ENCODE measurements at places on chromosomes 7 and 10.

GRCh38 chr7:129144834-129145668, 544 bp downstream of the TSPAN33 start:
- DNase-seq, result no peak

DNA sequence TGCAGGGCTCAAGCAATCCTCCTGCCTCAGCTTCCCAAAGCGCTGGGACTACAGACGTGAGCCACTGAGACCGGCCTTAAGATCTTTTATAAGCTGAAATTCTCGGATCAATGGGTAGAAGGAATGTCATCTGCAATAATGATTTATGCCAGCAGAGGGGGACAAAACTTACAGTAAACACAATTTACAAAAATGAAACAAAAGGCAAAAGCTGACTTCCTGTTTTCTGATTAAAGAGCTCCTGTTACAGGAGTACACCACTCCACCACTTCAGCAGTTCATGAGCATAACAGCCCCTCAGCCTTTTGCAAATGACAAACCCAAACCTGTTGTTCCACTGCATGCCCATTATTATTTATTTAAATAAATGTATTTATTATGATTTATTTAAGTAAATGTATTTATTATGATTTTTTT, 88.5 kb upstream of the ATP6V0A4 start:
- DNase-seq, result peak; percentile 32

DNA sequence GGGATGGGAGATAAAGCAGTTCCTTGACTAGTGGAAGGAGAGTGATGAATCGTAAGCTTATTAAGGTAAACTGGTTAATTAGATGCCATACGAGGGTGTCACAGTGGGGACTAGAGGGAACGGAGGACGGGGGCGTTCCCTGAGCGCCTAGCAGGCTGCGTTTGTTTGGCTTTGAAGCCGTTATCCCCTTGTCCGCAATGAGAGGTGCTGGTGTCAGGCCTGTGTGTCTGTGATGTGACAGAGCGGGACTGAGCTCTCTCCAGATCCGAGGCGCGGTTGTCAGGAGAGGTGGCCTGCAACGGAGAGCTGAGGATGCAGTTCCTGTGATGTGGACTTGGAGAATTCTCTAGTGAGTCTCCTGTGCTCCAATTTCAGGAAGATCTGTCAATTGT, 60.0 kb upstream of the PRPS1L1 start:
- DNase-seq, result no peak

DNA sequence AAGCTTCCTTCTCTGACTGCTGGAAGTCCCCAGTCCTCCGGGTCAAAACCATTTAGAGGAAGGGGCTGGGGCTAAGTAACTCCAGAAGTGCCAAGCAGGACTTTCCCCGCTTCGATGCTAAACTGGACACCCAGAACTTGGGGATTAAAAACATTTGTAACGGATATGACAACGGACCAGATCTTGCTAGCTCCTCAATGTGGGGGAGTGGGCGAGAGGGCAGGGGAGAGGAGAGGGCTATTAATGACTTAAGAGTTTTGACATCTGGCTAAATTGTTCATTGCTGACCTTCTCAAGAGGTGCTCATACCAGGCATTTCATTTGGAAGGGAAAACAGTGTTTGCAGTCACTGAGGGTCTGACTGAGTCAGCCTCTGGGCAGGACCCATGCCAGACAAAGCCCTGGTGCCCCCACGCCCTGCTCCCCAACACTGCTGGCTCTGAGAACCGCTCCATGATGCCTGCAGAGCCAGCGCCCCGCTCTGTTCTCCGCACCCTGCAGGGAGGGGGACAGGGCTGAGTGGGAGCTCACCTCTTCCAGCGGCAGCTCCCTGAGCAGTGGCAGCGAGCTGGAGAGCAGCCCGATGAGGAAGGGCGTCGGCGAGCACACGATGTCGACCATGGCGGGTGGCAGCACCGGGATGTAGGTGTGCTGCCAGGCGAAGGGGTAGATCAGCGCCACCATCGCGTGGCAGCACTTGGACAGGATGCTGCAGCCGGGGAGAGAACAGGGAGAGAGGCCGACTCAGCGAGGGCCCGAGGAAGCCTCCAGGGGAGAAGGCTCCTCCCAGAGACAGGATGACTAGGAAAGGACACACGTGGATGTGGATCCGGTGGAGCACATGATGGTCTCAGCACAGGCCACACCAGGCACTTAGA, 47.7 kb upstream of the MKRN1 start:
- DNase-seq, result no peak

GRCh38 chr10:102941401-102941800, 23.3 kb downstream of the CNNM2 start:
- DNase-seq, result no peak

DNA sequence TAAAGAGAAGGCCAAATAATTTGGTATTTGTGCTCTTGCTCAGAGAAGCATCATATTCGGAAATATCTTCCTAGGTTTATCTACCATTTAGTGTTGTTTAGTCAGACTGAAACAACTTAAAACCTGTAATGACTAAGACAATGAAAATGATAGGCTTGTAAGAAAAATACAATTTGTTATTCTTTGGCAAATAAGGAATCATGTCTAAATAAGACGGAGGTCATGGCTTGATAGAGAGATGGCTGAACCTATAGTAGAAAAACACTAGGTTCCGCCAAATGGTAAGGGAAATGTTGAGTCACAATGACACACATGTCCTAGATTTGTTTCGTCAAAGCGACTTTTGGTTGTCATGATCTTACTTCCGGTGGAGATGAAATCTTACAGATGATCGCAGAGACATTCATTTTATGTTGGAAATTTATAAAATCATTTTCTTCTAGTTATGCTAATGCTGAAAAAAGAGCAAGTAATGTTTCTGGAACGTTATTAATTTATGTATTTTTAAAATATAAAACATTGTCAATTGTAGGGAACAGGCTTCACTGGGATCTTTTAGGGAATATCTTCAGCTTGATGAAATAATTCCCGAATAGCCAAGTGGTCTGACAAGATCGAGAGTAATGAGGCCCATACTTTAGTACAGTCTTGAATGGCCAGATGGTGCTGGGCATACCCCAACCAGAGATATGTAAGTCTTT, 1.0 kb downstream of the SRGN start:
- DNase-seq, result no peak

GRCh38 chr7:36071605-36072004, 81.4 kb upstream of the EEPD1 start:
- no peak for DNase-seq

DNA sequence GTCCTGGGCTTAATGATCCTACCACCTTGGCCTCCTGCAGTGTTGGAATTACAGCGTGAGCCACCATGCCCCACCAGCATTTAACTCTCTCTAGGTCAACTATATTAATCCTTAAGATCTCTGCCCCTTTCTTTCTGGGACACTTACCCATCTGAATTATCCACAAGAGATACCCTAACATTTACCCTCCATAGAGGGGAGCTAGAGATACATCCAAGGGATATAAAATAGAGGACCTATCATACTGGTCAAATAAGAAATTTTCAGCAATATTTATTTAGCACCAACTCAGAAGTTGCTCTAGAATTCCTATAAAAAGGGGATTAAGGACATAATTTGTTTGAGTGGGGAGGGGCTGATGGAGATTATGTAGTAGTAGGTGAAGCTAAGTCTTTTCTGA, 96.5 kb downstream of the OTUD1 start:
- DNase-seq, result no peak

- no peak for DNase-seq
Observed at GRCh38 chr7:68133045-68133444, 1136.4 kb downstream of the TYW1 start.

DNA sequence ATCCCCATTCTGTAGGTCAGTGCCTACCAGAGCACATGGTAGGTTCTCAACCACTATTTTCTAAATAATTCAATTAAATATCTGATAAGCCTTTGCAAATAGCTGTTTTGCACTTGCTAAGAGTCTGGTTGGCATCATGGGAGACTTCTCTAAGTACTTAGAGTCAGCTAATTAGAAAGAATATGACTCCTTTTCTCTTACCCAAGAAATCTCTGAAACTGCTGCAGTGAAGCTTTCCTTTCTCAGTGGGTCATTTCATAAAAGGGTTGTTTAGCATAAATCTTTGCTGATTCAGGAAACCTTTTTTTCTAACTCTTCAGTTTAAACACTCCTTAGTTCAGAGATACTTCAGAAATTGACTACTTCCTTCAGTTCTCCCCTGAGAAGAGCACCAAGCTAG, 438.9 kb downstream of the ADRA2A start:
- no peak for DNase-seq

DNA sequence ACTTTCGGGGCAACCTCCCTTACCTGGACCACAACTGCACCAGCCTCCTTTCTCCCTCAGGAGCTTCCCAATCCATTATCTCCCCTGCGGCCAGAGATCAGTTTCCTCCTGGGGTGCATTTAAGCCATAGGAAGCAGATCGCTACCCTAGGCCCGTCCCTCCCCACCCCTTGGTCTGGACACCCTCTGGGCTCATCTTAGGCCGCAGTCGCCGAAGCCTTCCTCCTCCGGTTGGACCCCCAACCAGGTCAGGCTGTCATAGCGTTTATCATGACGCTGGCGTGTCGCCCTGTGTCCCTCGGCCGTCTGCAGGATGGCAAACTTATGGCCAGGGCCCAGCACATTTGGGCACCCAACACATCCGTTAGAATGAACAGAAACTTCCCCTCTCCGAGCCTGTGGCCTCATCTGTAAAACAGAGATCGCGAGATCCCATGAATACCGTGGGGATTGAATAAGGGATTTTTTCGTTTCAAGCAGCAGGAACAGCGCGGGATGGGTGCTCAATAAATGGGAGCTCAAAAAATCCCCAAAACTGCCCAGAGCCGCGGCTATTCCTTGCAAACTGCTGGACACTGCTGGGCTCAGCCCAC, 669 bp upstream of the AP5Z1 start:
- DNase-seq, result peak; percentile 62

DNA sequence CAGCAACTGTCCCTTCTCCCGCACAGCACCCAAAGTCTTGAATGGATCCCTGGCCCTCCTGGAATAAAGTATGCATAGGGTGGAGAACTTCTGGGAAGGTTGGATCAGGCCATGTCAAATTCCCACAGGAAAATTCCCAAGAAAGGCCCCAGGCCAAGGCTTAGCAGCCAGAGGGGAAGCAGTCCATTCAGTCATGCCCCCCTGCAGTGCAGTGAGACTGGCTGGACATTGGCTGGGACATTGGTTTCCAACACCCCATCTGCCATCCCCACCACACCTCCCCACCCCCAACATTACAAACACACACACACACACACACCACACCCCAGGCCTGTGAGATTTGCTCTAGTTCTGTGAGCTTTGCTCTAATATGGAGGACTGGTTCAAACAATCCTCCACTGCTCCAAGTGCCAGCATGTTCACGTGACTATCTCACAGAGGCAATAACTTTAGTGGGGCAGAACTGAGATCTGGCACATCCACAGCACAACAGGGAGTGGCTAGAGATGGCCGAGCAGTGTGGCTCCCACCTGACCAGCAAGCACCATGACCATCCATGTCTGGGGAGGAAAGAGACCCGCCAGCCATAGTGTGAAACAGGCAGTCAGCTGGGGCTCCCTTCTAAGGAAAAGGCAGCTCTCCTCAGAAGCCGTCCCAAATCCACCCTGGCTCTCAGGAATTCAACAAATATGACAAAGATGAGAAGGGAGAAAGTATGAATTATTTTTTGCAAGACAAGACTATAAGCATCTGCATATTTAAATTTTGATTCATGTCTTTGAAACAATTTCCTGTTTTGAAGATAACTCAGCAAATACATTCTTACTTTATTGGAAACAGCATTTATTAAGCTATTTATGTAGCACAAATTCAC, 6.7 kb upstream of the FAM170B start:
- DNase-seq, result no peak

GRCh38 chr10:78830062-78830975, 238.4 kb upstream of the ZMIZ1 start:
- no peak for DNase-seq

DNA sequence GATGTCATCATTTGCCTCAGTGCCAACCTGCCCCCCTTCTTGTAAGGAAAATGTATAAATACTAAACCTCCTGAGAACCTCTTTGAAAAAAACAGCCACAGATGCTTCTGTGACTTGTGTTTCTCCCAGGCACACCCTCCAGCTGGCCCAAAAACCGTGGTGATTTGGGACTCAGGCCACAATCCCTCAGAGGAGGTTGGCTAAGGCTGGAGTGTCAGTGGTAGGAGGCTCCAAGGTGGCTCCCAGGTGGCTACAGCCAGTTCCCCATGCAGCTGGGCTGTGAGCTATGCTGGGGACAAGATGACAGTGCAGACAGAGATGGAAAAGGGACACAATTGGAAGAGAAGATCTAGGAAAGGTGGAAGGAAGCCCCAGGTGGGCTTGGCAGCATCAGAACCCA, 104.7 kb downstream of the CPXM2 start:
- DNase-seq, result no peak

- DNase-seq, result no peak
Observed at GRCh38 chr10:77093126-77093525, 544.5 kb downstream of the KCNMA1 start.

- DNase-seq, result no peak
Observed at GRCh38 chr10:76576276-76576962, 1061.2 kb downstream of the KCNMA1 start.

GRCh38 chr10:133225707-133226191, 4.3 kb upstream of the UTF1 start:
- DNase-seq, result no peak

GRCh38 chr10:84352251-84352842, 24.0 kb downstream of the CCSER2 start:
- no peak for DNase-seq

GRCh38 chr7:141071260-141071854, 2.5 kb upstream of the TMEM178B start:
- DNase-seq, result peak; percentile 76

- DNase-seq, result peak; percentile 30
Observed at GRCh38 chr7:41977151-41977651, 259.8 kb downstream of the GLI3 start.

DNA sequence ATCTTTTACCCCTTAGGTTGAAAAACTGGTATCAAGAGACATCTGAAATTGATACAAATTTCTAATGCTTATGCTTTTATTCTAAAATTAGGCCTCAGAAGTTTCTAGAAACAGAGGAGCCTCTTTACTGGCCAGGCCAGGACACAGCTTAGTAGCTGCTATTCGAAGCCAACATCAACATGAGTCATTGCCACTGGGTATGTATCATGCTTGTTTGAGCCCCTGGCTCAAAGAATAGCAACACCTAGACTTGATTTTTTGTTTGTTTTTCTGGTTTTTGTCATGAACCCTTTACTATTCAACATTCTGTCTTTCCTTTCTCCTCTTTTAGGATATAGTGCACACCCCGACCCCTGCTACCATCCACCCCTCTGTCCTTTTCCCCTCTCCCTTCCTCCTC, 90.9 kb upstream of the STK17A start:
- DNase-seq, result no peak

DNA sequence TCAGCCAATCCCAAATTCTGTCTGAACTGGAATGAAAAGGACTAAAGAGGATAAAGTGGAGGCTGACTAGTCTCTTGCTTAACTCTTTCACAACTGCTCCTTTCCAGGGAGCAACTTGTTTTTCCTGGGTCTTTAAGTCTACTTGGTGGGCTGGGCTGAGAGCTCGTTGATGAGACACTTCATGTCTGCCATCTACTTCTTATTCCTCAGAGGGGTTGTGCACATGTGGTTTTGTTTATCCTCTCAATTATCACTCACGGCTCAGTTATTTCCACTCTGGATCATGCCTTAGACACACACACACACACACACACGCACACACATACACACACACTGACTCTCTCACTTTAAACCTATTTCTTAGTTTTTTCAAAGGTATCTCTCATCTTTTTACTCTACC, 298.6 kb upstream of the MTPN start:
- no peak for DNase-seq

GRCh38 chr10:118369641-118370205, 27.6 kb upstream of the FAM204A start:
- DNase-seq, result peak; percentile 85

GRCh38 chr7:133703547-133703946, 423.6 kb upstream of the LRGUK start:
- DNase-seq, result no peak

Data from SHP77 treated with DMSO at 0.1 percent for 48 hours (cell line).